Left hindlimb (tissue), 1 donor: ENCODE measurements at places on chromosomes 13 and 19.
A peak's percentile ranks its signal among the peaks of the same experiment; 100 is the strongest.

GRCh38 chr19:18069383-18069782, 17.4 kb downstream of the IL12RB1 start:
- no peak for DNase-seq

GRCh38 chr13:97434397-97435201, 630 bp downstream of the RAP2A start:
- DNase-seq = peak; percentile 72

GRCh38 chr13:20431687-20432384, 93.8 kb downstream of the CRYL1 start:
- no peak for DNase-seq

- DNase-seq = no peak
Observed at GRCh38 chr13:110015253-110015652, 228.9 kb upstream of the IRS2 start.

GRCh38 chr19:13044231-13044836, 49.1 kb downstream of the NFIX start:
- DNase-seq = no peak

DNA sequence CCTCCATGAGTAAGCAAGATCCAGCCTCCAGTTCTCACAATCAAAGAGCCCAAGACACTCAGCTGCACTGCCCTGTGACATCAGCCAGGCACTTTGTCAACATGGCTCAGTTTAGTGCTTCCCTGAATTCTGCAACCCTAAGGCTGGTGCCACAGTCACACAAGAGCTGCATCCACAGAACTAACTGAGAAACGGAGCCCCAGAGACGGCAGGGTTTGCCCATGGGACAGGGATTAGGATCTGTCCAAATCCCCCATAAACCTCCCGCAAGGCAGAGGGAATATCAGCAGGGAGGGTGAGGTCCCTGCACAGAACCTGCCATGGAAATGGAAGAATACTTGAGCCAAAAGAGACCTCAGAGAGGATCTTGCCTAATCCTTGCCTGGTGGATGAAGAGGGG, 70.4 kb upstream of the UQCRFS1 start:
- DNase-seq = no peak

GRCh38 chr19:38335949-38336637, 463 bp downstream of the CATSPERG start:
- DNase-seq = peak; percentile 96

- DNase-seq = no peak
Observed at GRCh38 chr13:28392428-28392827, 102.5 kb downstream of the FLT1 start.

GRCh38 chr13:50037788-50038187, 22.5 kb downstream of the KCNRG start:
- no peak for DNase-seq

GRCh38 chr19:18221815-18222725, 4.2 kb downstream of the PDE4C start:
- DNase-seq = no peak

DNA sequence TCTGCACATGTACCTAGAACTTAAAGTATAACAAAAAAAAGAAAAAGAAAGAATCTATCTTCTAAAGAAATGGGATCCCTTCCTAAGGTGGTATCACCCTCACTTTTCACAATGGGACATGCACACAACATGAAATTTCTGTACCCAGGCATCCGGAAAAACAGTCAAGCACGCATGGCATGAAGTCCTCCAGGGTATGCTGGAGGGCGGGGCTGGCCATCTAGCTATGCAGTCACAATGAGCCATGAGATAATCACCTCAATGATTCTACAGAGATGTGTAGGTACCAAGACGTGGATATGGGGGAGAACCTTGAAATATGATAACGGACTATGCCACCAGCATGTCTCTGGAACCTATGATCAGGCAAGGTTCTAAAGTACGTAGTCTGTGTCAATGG, 69.8 kb downstream of the CCDC70 start:
- DNase-seq = no peak

- DNase-seq = peak; percentile 80
Observed at GRCh38 chr19:58054901-58055874, 3.9 kb upstream of the ZNF135 start.

DNA sequence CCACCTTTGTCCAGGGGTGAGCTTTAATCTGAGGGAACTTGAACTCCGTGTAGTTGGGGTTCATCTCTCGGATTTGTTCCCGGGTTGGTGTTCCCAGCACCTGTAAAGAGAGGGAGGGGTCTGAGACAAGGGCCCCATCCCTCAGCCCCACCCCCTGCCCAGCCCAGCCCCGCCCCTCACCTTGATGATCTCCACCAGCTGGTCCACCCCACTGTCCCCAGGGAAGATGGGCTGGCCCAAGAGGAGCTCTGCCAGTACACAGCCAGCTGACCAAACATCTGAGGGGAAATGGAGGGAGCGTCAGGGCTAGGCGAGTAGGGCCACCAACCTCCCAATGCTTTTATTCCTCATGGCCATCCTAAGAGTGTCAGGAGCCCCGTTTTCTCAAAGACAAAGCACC, 9.3 kb downstream of the GSK3A start:
- DNase-seq = no peak

- no peak for DNase-seq
Observed at GRCh38 chr13:84606616-84607015, 724.3 kb upstream of the SLITRK1 start.

- peak; percentile 38 for DNase-seq
Observed at GRCh38 chr19:9935506-9936325, 599 bp downstream of the OLFM2 start.

- DNase-seq = no peak
Observed at GRCh38 chr13:44273991-44274770, 99.4 kb upstream of the SERP2 start.

DNA sequence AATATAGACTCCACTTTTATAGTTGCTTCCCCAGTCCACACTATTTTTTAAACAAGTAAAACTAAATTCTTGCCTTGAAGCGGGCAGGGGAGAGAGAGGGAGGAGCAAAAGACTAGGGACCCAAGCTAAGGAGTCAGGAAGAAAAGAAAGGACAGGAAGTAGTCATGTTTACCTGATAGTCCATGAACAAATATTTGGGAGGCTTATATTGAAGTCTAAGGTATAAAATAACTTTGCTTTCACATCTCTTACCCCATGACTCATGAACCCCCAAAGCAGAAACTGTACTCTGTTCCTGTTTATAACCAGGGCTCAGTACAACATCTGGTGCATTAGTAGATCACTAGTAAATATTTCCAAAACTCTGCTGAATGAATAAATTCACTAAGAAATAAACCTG, 67.3 kb downstream of the ZAR1L start:
- no peak for DNase-seq

GRCh38 chr19:4986471-4986891, 17.6 kb downstream of the KDM4B start:
- no peak for DNase-seq

GRCh38 chr13:110799246-110800236, 86.0 kb downstream of the ING1 start:
- DNase-seq = peak; percentile 91

- no peak for DNase-seq
Observed at GRCh38 chr13:66759919-66760318, 470.2 kb downstream of the PCDH9 start.

GRCh38 chr13:111396457-111396856, 76.0 kb downstream of the TEX29 start:
- DNase-seq = no peak

GRCh38 chr13:48155848-48156247, 60.9 kb upstream of the MED4 start:
- no peak for DNase-seq

DNA sequence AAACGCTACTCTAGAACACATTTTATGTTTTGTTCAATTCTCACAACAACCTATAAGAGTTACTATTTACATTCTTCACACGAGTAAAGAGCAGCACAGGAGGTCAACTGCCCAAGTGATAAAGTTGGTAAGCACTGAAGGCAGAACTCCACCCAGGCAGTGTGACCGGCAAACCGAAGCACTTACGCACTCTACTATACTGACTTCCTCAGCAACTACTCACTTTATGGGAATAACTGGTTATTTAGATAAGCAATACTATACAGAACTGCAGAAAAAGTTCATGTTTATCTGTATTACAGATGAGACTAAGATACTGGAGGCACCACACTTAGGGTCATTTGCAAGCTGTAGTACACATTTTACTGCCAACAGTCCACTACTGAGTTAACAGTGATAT, 28.8 kb downstream of the FOXO1 start:
- DNase-seq = no peak

DNA sequence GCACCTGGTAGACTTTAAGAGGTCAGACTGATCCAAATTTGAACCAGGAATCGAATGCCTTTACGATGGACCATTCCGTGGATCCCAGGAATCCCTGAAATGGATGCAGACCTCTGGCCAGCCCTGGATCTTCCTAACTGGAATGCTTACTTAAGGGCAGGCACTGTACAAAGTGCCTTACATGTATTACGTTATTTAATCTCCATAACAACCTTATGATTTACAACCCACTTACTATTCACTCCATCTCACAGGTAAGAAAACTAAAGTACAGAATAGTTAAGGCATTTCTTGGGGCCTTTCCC, 93.6 kb downstream of the HSPH1 start:
- no peak for DNase-seq

DNA sequence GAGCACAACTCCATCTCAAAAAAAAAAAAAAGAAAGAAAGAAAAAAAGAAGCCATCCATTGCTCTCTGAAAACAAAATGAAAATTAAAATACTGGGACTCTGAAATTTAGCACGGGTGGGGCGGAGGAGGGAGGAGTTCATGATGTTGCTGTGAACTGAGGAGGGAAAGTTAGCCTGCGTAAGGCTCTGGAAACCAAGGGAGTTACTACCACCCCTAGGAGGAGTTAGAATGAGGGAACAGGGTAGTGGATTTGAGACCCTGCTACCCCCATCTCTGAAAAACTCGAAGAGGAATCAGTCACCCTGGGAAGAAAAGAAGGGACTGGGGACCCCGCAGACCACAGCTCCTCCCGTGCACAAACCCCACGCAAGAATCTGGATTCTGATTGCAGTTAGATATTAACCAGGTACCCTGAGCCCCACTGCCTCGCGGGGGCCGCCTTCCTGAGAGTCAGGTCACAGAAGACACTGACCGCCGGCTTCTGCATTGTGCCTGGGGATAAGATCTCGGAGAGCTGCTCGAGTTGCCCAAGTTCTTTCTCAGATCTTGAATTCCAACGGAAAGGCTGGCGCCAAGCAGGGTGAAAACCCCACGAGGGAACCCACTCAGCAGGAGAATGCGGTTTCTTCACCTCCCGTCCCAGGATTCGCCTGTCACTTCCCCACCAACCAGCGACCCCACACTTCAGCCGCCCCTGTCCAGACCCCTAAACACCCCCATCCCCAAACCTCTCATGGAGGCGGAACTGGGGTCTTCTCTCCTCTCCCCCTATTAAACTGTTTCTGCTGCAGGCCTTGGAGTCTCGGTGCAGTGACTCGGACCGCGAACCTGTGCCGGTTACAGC, 870 bp downstream of the ZNF442 start:
- DNase-seq = peak; percentile 26

DNA sequence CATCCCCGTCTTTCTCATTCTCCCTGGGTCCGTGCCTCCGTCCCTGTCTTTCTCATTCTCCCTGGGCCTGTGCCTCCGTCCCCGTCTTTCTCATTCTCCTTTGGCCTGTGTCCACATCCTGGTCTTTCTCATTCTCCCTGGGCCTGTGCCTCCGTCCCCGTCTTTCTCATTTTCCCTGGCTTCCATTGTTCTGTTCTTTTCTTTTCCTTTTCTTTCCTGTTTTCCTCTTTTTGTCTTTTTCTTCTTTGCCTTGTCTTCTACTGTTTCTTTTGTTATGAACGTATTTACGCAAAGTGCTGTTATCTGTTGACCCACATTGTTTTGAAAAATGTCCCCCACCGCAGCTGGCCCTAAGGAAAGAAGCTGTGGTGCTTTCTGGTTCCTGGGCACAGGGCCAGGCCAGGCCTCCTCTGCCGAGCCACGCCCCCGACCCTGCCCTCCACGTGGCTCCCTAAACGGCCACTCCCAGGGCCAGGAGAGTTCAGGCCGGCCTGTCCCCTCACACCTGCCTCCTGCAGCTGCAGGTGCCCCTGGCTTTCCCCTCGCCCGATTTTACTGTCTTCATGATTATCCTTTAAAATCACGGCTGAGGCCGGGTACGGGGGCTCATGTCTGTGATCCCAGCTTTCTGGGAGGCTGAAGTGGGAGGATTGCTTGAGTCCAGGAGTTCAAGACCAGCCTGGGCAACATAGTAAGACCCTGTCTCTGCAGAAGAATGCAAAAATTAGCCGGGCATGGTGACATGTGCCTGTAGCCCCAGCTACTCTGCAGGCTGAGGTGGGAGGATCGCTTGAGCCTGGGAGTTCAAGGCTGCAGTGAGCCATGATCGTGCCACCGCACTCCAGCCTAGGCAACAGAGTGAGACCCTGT, 14.0 kb upstream of the TMPRSS9 start:
- no peak for DNase-seq

GRCh38 chr19:9362905-9363304, at the start of gene ZNF177:
ZNF177 (plus strand) TSS chr19:9363013; CDS start chr19:9378312, 15,299 bp downstream.
- peak; percentile 60 for DNase-seq

GRCh38 chr13:43572656-43573360, 214.0 kb downstream of the ENOX1 start:
- no peak for DNase-seq

DNA sequence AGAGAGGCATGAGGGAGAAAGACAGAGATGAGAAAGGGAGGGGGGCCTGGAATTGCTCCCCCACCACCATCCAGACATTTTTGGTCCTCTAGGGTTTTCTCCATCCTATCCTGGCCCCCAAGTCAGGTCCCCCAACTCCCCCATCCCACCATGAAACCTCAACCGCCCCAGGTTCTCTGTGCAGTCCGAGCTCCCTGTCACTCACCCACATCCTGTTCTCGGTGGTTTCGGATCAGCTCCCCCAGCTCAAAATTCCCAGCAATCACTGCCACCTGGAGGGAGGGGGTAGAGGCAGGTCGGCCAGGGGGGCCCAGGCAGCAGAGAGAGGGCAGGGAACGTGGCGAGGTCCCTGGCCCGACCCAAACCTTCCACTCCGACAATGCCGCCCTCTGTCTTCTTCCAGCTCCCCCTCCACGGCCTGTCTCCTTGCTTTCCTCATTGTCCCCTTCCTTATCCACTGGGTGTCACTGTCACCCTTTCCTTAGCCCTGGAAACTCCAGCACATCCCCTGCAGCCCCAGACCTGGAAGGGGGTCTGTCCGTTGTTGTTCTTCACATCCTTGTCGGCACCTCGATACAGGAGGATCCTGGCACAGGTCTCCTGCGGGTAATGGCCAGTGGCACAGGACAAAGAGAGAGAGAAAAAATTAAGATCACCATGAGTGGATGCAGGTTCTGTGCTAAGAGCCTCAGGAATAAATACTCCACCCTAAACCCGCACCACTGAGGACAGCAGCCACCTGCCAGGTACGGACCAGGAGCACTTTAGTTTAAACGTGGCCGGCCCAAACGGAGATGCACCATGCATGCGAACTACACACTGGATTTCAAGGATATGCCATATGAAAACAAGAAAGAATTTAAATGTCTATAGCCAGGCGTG, 15.4 kb downstream of the SHANK1 start:
- no peak for DNase-seq

DNA sequence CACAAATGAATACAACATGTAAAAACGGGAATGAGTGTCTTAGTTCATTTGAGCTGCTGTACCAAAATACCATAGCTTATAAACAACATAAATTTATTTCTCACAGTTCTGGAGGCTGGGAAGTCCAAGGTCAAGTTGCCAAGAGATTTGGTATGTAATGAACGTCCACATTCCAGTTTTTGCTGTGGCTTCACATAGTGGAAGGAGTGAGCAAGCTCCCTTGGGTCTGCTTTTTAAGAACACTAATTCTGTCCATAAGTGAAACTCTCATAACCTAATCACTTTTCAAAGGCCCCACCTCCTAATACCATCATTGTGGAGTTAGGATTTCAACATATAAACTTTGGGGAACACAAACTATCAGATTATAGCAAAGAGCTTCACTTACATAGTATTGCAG, 1189.6 kb downstream of the PCDH9 start:
- no peak for DNase-seq

- no peak for DNase-seq
Observed at GRCh38 chr19:49216071-49216470, 58.5 kb downstream of the TRPM4 start.
